ENCODE measurements at places on chromosomes 1 and 21.

GRCh38 chr1:9400425-9401079 is 107.9 kb downstream of the SPSB1 start:
- peak; percentile 33 for DNase-seq

GRCh38 chr1:1419813-1420653 is 1.0 kb downstream of the ANKRD65 start:
- no peak for DNase-seq

GRCh38 chr1:171424494-171424893 is 60.8 kb upstream of the PRRC2C start:
- DNase-seq, result no peak

DNA sequence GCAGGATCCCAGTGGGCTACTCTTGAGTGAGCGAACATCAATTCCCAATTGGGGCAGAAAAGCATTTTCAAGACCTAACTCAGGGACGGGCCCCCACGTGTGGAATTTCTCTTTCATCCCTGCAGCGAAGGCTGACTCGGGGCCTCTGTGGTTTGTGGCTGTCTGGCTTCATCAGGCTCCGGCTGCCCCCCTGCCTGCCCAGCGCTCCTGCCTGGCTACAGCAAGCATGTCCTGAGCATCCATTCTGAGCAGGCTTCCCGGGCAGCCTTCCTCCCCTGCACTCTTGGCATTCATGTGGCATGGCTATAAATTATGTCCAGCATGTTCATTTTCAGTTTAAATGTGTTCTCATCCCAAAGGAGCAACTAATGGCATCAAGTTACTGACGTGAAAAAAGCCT is 588.1 kb downstream of the KIF26B start:
- DNase-seq, result no peak

DNA sequence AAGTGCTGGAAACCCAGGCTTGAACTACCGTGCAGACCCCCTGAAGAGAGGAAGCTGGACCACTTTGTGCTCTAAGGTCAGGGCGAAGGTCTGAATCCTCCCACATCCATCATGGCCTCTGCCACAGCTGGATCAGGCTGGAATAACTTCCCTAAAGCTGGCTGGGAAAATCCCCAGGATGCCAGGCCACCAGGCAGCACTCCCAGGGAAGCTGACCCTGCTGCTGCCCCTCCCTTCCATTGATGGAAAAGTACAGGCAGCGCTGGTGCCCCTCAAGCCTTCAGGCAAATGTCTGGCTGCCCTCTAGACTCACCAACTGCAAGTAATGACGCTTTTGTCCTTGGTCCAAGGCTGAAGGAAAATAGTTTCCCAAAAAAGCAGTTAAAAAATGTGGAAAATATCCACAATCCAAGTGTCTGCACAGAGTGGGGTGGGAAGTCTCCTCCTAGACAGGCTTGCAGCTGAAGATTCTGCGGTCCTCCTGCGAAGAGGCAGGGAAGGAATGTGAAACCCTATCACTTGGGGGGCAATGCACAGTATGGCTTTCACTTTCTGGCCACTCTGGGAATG is 39.9 kb upstream of the TSPAN2 start:
- no peak for DNase-seq

DNA sequence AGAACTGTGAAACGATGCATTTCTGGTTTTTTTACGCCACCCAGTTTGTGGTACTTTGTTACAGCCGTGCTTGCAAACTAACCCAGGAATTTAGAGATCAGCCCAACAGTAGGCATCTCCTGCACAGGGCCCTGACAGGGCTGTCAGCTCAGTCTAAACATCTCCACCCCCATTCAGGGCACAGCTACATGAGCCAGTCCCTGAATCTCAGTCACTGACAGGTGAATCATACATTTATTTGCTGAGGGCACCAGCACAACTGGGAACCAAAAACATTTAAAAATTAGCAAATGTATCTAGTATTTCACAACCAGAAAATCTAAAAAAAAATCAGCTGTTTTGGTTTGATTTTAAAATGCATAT is 30.7 kb downstream of the PRDX6 start:
- DNase-seq, result no peak

GRCh38 chr1:87833166-87833565 is 504.5 kb downstream of the LMO4 start:
- DNase-seq, result no peak

DNA sequence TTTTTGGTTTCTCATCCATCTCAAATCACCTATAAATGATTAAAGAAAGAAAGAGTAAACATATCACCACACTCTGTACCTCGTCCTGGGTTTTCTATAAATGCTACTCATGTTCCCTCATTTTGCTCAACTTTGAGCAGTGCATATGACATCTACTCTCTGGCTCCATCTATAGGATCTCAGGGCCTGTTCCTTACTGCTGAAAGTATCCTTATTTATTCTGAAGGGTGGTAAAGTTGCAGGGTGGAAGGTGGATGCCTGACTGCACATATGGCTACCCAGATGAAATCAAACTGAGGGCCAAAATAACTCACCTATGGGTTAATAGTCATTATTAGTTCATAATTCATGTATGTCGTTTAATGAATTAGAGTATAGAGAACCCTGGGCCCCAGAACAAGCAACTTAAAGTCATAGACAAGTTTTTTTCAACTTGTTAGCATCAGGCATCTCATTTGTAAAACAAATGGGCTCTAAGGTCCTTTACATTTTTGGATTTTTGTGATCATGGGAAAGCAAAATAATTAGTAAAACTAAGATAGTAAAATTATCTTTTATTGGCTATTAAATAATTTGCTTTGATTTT is 46.5 kb downstream of the NCF2 start:
- DNase-seq, result no peak

DNA sequence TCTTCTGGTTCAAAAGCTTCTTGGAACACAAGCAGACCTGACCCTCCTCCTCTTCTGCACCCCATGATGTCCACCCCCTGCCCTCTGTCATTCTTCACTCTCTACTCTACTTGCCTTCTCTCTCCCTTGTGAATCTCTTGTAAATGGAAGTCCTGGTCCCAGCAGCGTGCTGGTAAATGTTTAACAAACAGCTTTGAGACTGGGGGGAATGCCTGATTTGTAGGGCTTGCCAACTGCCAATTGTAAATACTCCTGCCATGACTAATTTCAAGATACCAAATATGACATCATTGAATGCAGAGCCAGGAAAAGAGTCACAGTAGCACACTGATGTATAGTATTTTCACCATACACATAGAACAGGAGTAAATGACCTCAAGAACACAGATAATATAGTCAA is 40.9 kb upstream of the LRRN2 start:
- DNase-seq, result no peak

GRCh38 chr1:25688390-25689119 is 72.0 kb downstream of the MAN1C1 start:
- no peak for DNase-seq

DNA sequence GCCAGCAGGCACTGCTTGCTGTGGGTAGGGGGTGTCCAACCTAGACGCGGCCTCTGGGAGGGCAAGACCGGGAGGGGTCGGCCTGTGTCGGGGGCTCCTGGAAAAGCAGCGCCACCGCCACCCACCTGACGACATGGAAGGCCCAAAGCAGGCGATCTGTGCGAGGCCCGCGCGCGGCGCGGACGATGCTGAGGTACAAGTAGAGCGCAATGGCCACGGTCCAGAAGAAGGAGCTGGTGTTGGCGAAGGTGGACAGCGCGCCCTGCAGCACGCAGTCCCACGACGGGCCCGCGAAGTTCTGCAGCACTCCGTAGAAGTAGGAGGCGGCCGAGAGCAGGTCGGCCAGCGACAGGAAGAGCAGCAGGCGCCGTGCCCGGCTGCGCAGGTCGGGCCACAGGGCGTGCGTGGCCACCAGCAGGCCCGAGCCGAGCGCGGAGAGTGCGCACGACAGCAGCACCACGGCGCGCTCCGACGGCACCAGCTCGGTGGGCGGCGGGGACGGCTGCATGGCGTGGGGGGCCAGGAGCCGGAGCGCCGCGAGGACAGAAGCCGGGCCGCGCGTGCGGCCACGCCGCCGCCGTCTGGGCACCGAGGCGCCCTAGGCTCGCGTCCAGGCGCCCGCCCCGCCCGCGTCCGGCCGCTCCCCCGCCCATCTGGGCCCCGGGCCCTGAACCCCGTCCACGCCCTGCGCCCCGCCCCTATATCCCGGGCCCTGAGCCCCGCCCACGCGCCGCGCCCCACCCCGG is at the start of gene GPR157:
TSS of gene GPR157 (minus strand) at position 583 of the 746 bp plus-strand sequence. CDS start at position 508, 75 bp downstream.
- peak; percentile 72 for DNase-seq

DNA sequence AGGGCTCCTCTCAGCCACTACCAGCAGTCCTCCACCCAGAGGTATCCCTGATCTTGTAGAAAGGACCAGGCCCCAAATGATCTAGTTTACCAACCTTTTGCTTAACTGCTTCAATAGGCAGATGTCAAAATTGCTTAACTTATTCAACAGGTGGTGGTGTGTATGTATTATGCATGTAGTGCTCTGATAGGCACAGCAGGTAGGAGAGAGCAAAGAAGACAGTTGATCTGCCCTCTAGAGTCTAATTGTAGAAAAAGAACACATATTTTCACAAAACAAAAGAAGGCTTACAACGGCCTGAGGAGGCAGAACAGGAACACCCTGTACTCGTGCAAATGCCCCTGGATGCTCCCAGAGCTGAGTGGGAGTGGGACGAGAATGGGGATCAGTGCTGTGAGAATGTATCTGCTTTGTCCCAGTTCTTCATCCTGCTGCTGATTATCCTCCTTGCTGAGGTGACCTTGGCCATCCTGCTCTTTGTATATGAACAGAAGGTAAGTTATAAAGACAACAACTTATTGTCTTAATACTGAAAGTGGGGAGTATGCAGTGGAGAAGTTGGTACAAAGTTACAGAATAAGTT is 21.1 kb downstream of the CD53 start:
- DNase-seq, result no peak

DNA sequence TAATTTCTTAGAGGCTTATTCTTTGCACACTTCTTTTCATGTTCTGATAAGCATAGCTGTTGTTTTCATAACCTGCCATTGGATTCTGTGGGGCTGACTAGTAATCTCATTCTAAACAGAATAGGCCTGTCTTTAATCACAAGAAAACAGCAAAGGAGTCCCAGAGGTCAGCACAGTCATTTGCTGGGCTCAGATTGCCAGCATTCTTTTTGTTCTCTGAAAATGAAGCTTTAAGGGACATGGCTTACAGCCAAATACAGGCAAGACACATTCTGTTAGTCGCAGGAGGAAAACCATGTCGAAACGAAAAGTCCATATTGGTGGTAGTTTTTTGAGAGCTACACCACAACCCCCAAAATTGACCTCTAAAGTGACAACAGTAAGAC is 75.0 kb downstream of the MRPS6 start:
- no peak for DNase-seq

DNA sequence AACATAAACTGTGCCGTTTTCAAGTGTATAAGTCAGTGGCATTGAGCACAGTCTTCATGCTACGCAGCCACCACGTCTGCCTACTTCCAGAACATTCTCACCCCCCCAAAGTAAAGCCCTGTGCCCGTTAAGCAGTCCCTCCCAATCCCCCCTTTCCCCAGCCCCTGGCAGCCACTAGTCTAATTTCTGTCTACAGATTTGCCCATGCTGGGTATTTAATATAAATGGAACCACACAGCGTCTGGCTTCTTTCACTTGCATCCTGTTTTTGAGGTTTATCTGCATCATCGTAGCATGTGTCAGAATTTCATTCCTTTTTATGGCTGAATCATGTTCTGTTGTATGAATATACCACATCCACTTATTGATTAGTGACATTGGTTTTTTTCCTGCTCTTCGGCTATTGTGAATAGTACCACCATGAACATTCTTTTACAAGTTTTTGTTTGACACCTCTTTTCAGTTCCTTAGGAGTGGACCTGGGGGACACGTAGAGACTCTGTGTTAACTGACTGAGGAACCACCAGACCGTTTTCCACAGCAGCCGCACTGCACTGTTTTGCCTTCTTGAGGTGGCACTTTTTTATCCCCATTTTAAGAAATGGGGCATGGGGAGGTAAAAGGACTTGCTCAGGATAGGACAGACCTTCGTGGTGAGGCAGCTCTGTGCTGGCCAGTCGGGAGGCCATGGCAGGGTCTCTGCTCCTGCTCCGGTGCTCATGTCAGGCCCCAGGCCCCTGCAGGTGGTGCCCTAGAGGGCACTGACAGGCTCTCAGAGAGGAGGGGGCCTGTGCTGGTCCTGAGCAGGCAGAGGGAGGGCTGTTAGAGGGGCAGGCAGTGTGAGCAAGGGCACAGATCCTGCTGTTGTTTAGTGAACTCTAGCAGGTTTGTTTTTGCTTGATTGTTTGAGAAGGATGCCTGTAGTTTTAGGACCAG is 123.8 kb downstream of the PCBP3 start:
- DNase-seq, result no peak

Measured in activated naive CD4-positive, alpha-beta T cell (primary cell).